ENCODE measurements at places on chromosomes 4 and X.

DNA sequence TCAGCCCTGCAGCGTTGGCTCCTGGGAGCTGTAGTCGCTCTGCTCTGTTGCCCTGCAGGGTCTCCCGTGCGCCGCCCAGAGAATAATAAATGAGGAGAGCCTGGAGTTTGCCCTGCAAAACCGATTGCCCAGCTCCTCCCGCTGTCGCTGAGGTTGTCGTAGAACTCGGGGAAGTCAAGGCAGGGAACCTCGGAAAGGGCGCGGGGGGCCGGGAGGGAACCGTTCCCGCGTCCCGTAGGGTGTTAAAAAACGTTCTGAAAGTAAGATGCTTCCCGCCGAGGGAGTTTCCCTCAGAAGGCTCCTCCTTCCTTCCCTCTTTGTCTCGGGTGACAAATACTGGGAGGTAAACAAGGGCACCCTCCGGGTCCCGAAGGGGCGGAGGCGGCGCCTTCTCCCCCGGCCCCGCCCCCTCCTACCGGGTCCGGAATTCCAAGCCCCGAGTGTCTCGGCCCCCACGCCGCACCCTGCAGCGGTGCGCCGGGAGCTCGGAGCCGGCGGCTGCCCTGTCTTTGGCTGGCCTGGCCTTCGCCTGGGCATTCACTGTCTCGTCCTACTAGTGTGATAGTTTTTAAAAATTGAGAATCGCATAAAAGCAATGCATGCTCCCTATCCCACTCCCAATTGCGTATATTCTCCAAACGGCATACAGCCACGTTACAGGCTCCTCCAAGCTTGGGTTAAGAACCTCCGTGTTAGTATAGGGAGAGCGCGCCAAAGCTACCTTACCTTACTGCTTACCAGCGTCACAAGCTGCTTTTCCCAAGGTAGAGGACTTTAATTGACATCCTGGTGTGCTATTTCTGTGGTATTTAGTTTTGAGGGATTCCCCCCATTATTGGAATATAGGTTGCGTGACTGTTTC, 964 bp upstream of the HMGB2 start:
- peak; percentile 13 for DNase-seq

DNA sequence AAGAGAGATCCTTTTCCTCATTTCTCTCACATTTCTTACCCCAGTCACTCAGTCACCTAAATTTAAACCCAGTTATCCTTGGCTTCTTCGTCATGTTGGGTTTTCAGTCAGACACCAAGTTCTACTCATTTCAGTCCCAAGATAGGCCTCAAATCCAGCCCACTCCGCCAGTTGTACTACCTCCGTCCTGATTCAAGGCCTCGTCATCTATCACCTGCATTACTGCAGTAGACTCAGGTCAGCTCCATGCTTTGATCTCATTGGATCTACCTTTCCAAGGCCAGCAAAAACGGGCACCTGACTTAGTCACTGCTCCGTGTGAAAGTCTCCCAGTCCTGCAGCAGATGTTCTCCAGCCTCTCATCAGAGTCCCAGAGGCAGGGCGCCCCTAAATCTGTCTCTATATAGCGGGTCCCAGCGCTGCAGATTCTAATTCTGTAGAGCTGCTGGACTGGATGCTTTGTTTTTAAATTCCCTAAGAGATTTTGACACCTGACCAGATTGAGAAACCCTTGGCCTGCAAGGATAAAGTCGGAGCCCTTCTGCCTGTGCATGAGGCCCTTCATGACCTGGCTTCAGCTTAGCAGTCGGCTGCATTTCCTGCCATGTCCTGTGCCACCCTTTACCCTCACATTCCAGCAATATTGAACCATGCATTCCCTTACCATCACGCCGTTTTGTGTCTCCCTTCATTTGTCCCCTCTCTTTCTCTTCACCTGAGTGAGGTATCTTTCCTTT, 53.7 kb downstream of the ZFX start:
- DNase-seq = no peak

DNA sequence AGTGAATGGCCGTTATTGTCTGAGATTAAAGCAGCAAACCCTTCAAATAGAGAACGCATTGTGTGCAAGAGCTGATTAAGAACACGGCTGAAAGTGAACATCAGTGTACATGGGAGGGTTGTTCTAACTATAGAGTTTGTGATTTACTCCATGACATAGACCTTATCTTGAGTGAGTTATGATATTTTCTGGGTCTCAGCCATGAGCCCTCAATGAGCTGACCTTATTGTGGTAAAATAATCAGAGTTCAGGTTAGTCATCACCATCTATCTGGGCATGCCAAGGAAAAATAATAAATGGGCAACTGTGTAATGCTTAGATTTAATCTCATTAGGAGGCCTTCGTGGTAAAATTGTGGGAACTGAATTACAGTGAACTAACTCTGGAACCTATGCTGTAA, 33.2 kb upstream of the CLDN24 start:
- DNase-seq = no peak

GRCh38 chrX:16743604-16744325, 24.4 kb downstream of the SYAP1 start:
- DNase-seq = no peak

DNA sequence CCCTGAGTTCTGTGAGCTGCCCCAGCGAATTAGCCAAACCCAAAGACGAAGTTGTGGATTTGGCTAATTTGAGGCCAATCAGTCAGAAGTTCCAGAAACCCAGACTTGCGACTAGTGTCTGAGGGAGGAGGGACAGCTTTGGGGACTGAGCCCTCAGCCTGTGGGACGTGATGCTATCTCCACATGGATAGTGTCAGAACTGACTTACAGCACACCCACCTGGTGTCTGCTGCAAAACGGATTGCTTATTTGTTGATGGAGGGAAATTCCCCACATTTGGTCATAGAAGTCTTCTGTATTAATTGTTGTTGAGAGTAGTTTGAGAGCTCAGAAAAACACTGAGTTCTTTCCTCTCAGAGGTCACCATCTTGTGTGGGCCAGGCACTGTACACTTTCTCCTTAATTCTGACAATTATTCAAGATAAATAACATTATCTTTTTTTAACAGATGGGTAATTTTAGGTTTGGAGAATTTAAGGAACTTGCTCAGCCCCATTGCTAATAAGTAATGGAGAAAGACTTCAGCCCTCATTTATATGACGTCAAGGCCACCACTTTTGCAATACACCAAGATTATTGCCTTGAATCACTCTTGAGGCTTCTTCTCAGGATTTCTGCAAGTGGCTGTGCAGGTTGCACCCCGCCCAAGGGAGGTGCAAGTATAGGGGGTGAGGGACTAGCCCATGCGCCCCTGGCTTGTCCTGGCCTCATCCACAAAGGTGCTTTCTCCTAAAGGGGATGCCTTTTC, 16.7 kb downstream of the CLRN2 start:
- DNase-seq = no peak

DNA sequence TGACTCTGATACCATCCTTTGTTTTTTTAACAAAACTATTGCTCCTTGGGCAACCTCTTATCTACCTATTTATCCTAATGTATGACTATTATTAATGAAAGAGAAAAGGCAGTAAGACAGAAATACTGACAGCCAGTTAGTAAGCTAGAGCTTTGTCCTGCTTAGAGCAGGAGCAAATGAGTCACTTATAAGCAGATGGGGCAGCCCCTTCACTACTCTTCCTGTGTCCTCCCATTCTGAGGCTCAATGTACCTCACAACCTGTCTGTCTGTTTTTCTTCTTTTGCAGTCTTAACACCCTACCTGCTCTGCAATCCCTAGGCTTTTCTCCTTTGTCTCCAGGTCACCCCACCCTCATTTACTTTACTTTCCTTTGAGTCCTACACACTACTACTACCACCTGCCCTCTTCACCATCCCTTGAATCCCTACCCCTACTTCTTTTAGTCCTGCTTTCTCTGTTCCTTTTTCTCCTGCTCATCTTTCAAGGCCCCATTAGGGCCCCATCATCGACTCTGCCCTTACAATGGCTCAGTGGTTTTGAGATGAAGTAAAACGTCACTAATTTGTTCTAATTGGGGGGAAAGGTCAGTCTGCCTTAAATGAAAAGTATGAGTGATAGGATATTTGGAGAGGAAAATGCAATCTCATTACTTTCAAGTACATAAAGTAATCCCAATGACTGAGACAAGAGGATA, 294.3 kb downstream of the GUCY2F start:
- no peak for DNase-seq

DNA sequence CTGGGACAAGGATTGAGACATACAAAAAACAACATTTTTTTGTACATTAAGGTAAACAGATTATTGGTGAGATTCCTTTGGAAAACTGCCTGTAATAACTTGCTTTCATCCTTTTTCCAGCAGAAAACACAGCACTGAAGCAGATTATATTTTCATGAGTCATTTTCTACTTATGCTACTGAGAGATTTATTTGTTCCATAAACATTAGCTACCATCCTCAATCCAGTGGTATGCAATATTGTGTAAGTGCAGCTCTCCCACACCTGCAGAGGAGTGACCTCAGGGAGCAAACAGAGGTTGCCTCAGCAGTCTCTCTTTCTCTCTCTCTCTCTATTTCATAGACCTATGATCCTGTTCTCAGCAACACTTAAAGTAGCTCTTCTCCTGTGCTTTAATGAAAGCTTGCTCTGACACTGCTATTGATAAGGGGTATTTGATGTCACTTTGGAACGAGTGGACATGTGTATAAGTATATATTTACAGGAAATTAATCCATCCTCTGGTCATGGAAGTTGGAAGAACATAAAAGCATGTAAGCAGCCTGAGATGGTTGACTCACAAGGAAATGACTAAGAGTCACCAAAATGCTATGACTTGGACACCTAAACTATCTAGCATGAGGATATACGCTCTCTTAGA, 163.7 kb upstream of the SPANXC start:
- no peak for DNase-seq

- DNase-seq = no peak
These were observed 1.2 kb downstream of the NPNT start for GRCh38 chr4:105896461-105896942.

DNA sequence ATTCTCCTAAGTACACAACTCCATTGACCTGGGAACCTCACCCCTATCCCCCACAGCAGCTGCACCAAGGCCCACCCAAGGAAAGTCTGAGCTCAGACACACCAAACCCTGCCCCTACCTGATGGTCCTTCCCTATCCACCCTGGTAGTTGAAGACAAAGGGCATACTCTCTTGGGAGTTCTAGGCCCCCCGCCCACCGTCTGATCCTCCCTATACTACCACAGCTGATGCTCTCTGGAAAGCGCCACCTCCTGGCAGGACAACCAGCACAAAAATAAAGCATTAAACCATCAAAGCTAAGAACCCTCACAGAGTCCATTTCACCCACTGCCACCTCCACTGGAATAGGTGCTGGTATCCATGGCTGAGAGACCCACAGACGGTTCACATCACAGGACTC, 83.6 kb downstream of the ANAPC10 start:
- no peak for DNase-seq

DNA sequence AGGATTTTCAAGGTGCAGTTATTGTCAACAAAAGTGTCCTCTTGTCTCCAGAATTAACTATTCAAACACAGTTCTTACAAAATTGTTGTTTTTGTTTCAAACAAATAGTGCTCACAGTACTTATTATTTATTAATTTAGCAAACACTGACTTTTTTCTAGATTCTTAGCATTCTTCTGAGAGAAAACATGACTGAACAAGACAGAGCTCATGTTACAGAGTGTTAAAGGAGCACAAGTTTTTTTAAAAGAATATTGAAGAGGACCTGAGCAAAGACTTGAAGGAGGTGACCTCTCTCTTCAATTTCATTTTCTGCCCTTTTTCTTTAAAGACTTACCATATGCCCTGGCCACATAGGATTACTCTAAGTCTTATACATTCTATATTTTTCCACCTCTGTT, 2220.3 kb upstream of the AGA start:
- no peak for DNase-seq

DNA sequence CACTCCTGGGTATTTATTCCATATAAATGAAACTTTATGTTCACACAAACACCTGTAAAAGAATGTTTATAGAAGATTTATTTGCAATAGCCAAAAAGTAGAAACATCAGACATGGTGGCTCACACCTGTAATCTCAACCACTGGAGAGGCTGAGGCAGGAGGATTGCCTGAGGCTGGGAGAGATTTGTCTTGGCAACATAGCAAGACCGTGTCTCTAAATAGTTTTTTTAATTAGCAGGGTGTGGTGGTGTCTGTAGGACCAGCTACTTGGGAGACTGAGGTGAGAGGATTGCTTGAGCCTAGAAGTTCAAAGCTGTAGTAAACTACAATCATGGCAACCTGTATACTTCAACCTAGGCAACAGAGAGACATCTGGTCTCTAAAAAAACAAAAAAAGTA, 27.7 kb upstream of the NFKB1 start:
- no peak for DNase-seq

DNA sequence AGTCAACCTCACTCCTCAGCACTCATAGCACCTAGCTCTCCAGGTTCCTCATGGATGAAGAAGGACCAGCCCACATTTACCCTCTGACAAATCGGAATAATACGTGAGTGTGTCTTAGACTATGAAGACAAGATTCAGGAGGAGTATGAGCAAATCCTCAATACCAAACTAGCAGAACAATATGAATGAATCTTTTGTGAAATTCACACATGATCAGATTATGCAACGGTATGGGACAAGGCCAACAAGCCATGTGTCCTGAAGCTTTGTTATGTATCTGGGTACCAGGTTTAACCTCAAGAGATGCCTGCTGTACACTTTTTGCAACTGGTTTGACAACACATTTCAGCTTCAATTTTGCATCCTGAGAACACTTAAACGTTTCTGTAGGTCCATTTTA, 300.1 kb downstream of the OPHN1 start:
- DNase-seq = no peak

DNA sequence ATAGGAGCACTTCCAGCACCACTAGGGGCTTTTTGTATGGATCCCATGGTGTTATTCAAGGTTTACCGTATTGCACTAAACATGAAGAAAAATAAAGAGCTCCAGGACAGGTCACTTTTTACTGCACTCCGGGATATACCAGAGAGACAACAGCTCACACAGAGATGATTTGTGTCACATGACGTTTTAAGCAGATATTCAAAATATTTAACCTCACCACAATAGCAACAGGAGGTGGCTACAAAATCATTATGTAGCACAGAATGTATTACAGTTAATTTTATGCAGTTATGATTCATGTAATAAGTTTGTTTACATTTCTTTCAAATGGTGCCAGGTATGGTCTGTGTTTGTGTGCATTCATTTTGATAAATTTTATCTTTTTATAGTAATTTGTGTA, 100.6 kb downstream of the LUZP4 start:
- DNase-seq = no peak

- no peak for DNase-seq
These were observed 4.5 kb upstream of the CXCL9 start for GRCh38 chr4:76011700-76012387.

DNA sequence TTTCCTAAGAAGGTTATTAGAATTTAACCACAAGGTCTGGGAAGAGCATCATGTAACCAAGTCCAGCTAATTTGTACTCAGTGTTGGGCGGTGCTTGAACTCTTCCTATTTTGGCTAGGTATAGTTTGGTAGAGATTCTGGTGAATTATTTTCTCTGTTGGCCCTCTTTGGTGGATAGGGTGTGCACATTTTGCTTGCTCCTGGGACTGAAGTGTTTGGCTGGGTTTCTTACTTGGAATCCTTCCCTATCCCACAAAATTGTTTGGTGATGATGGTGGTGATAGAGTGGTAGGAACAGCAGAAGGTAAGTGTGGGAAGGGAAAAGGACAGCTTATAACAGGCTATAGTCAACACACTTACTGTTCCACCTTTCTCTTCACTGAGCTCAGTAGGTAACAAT, 194.8 kb upstream of the GPC4 start:
- no peak for DNase-seq

GRCh38 chrX:149398027-149398426, 107.1 kb downstream of the IDS start:
- DNase-seq = no peak
